Right renal pelvis (tissue), 4 donors: ENCODE measurements at places on chromosomes 6 and 20.

GRCh38 chr6:8077991-8078390, 13.8 kb upstream of the BLOC1S5 start:
- DNase-seq: no peak

- no peak for DNase-seq
These were observed 7.6 kb upstream of the BTN2A2 start for GRCh38 chr6:26375270-26375669.

DNA sequence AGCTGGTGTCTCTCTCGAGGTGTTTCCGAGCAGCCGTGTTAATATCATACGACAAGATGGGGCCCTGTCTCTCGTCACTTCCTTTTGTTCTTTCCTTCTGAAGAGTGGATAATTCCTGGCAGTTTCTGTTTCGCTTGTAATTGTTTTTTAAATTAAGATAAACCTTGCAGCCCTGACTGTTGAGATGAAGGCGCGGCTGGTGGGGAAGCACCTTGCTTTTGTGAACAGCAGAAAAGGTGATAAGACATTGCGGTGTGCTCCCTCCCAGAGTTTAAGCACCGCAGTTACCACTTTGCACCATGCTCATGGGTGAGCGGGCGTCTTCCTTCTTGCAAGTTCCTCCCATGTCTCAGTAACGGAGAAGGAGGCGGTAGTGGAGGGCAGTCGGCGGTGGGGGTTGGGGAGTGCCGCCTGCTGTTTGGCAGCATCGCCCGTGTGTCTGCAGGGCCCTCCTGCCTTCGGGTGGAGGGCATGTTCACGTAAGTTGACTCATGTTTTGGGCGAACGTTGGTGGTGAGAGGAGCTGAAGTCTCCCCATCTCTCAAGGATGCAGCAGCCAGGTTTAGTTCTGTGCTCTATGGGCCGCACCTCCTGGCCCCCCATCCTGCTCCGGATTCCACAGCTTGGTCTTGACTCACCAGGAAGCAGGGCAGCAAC, 345.9 kb downstream of the TAF4 start:
- no peak for DNase-seq

DNA sequence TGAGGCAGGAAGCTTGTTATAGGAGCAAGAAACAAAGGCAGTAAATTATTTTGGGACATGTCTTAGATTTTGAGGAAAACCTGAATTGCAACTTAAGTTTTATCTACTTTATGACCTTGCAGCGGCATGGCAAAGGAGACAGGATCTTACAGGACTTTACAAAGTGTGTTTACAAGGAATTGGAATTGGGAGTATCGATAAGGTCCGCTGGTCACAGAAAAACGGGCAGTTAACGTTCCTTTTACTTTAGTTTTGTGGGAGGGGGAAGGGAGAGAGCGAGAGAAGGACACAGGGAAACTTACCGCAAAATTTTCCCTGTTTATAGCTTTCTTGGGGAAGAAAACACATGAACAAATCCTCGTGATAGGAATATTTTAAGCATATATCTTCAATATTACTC, 1607.2 kb downstream of the GRIK2 start:
- no peak for DNase-seq

DNA sequence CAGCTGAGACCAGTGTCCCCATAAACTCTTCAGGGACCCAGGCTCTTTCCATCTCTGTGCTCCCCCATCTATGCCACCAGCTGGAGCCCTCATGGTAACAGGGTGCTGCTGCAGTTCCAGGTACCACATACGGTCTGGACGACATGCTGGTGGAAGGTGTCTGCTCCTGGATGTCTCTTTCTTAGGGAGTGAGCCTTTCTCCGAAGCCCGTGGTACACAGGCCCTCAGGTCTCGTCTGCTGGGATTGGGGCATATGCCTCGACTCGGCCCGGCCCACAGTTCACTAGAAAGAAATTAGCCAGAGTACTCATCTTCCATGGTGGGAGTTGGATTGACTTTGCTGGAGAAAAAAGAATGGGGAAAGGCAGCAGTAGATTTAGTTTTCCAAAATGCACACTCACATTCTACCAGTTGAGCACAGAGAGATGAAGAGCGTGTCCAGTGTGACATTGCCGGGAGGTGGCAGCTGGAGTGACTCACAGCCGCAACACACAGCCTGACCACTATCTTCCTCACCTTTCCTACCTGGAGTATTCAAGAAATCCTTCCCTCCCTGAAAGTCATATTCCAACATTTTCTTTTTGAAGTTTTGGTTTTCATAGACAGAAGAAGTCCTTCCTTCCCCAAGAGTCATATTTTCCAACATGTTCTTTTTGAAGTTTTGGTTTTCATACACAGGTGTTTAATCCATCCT, 18.6 kb upstream of the SPO11 start:
- DNase-seq: no peak

DNA sequence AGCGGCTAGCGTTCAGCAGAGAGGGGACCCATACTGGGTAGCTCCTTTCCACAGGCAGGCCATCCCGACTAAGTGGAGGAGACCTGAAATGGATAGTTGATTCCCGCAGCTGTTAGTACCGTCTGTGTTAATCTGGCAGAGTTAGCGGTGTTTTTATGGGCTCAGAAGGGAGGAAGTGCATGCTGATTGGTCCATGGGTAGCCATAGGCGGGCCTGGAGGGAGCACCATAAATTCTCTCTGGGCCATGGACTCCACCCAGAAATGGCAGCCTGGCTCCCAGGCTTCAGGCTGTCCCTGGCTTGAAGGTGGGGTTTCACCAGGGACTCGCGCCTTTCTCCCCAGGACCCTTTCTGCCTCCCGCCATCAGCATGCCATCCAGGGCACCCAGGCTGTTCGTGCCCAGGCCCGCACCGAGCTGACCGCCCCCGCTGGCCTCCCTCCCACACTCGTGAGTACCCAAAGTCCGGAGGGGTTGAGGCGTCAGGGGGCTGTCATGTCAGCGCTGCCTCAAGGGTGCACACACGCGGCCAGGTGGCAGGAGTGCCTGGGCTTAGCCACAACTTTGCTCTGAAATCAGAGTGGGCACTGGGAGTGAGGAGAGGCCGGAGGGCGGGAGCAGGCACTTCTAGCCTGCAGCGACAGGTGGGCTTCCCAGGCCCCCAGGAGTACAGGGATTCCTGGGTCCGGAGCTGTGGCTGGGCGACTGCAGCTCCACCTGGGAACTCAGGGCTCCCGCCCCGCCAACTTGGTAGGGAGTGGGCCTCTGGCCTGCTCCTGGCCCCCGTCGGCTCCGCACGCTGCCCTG, 694.3 kb upstream of the FLRT3 start:
- DNase-seq: no peak

- DNase-seq: no peak
These were observed 40.3 kb upstream of the FOXC1 start for GRCh38 chr6:1569377-1569776.

DNA sequence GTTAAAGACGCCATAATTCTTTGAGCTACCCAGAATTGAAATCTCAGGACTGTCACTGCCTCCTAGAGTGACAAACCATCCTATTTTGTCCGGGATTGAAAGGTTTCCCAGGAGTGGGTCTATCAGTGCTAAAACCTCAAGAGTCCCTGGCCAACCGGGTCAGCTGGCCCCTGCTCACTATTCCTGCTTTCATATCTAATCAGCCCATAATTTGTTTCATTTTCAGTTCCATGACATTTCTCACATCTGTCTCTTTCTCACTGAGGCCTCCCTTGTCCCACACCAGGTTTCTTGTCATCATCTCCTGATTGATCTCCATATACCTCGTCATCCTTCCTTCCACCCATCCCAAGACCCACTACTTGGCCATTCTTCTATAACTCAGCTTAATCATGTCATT, 98.2 kb downstream of the SLC35B3 start:
- DNase-seq: no peak

- DNase-seq: no peak
These were observed at the start of gene MYCT1 for GRCh38 chr6:152697634-152698033. MYCT1 (plus strand) TSS chr6:152697897; CDS start chr6:152697903, 6 bp downstream.

- DNase-seq: no peak
These were observed 56.1 kb upstream of the NKAIN2 start for GRCh38 chr6:123747515-123747914.

DNA sequence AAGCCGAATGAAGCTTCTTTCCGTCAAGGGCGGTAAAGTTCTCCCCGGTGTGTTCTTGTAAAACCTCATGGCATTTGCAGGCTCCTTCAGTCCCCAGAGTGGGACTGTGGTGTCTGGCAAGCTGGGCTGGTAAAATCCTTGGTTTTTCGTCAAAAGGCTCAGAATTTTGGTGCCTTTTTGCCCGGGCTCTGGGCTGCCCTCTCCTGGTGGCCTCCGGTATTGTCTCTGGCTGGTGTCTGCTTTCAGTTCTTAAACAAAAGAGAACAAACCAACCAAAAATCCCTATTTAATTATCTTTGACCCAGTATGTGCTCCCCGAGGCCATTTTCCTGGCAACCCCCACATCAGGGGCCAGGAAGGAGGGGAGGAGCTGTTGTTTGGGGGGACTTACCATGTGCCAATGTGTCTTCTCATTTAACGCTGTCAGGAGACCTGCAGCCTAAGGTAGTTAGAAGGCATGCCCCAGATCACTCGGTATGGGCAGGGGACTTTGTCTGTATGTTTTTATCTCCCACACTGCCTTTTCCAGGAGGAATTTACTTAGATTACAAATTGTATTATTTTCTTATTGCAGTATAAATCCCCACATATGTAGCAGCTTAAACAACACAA, 11.1 kb downstream of the CDH4 start:
- no peak for DNase-seq

DNA sequence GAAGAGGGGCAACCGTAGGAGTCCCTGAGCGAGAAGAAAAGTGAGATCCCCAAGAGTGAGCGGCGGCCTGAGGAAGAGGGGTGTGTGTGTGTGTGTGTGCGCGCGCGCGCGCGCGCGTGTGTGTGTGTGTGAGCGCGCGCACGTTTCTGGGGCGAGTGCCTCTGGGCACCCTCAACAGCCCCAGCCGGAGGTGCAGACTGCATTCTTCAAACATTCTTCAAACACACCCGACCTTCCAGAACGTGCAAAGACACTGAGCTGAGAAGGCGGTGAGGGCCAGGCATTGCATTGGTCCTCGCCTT, 76.2 kb upstream of the FOXP4 start:
- no peak for DNase-seq

GRCh38 chr20:57079031-57080005, 187.1 kb downstream of the BMP7 start:
- DNase-seq: no peak

DNA sequence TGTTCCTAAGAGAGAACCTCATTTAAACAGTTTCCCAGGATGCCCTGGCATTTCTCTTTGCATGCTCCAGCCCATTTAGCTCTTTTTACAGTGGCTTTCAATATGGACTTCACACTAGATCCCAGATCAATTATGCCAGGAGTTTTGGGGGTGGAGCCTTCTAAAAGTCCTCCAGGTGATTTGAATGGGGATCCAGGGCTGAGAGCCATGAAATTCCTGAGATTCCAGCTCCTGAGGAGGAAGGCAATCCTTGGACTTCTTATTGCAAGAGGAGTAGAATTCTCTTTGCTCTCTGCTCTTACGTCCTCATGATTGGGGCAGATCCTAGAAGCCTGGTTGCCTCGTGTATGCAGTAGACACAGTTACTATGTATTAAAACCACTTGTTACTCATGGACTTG, 184.2 kb downstream of the DHX35 start:
- no peak for DNase-seq

DNA sequence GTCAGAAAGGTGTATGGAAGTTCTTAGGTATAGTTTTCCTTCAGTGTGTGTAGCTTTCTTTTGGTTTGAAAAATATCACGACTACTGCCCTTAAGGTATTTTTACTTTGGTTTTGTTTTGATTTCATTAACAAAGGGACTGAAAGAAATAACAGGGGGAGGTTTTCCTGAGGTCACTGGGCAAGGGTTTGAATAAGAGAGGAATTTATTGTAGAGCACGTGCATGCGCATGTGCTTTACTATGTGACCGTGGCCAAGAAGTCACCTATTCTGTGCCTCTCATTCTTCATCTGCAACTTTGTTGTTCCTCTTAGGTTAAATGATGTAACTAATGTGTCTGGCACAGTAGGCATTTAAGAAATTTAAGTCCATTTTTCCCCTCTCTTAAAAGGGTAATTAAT, 4.1 kb upstream of the MAN1A1 start:
- no peak for DNase-seq

- DNase-seq: no peak
These were observed at the start of gene RAD21L1 for GRCh38 chr20:1225783-1226654. RAD21L1 (plus strand) TSS chr20:1226044; CDS start chr20:1228454, 2,410 bp downstream.

DNA sequence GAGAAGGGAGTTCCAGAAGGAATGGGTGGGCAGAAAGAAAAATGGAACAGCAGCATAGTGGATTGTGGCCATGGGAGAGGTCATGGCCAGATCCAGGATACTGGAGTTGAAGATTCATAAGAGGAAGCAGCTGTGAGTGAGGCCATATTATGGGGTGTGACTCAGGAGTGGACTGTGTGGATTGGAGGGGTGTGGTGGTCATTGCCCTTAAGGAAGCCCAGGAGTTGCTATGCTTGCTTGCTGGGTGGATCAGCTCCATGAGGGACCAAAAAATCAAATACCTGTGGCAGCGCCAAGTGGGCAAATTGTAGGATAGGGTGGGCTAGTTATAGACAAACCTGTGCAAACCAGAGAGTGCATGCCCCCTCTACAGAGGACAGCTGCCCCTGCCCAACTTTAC, 18.3 kb downstream of the LRRC1 start:
- DNase-seq: no peak

DNA sequence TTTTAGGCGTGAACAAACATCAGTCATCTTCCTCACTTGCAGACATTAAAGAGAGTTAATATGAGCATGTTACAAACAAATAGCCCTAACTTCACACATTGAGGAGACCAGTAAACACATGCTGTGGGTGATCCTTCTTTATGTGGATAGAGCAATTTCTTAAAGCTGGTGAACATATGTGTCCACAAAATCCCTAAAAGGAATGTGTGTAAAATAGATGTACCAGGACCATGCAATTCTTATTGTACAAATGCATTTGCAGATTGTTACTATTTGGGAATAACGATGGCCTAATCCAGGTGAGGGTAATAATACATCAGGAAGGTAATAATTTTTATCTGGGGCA, 228.9 kb downstream of the ALDH8A1 start:
- DNase-seq: no peak

DNA sequence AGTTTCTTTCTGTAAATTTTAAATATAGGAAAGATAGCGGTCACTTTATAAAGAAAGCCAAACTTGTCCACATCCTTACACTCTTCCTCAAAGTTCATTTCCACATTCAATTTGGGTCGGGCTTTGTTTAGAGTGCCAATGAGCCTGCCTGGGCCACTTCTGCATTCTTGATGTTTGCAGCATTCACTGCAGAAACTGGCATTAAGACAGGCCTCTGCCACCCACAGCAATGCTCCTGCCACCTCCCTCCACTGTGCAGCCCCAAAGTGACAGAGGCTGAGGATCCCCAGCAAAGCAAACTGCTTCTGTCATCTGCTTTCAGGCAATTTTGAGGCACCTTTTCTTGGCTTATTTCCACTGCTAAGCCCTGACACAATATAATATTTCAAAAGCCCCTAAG, 61.2 kb downstream of the TNFAIP3 start:
- DNase-seq: no peak

- no peak for DNase-seq
These were observed 1.7 kb upstream of the TOMM34 start for GRCh38 chr20:44961870-44962267.
